Immature natural killer cell (primary cell): ENCODE measurements at places on chromosomes 1 and 21.

GRCh38 chr1:21775985-21776562, 6.9 kb downstream of the USP48 start:
- DNase-seq: no peak

- no peak for DNase-seq
Measured at GRCh38 chr1:219555806-219556205, 57.1 kb downstream of the ZC3H11B start.

- no peak for DNase-seq
Measured at GRCh38 chr1:9395018-9395417, 102.3 kb downstream of the SPSB1 start.

- no peak for DNase-seq
Measured at GRCh38 chr1:39189592-39190041, 14.9 kb upstream of the MACF1 start.

GRCh38 chr1:59110271-59110670, 186.6 kb upstream of the FGGY start:
- no peak for DNase-seq

- DNase-seq: no peak
Measured at GRCh38 chr1:13541435-13542215, 27.8 kb upstream of the LRRC38 start.

DNA sequence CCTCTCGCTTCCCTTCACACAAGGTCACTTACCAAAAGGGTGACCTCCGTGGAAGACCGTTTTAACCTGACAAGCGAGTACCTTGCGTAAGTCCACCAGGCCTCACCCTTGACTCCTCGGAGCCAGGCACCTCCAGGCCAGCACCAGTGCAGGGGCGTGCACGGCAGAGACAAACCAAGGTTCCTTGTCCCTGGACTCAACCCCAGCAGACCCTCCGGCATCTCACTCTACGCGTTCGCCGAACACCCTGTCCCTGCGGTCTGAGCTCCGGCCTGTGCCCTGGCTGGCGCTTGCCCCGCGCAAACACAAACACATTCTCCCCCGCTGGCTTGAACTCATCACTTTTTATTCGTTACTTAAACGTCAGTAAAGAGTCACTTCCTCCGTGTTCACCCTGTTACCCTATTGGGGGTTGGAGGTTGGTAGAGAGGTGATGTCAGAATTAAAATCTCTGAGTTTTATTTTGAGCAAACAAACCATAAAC, 4.5 kb downstream of the TBX15 start:
- DNase-seq: no peak
